ENCODE measurements at places on chromosomes 6 and 20.

GRCh38 chr6:157438611-157439111 is 57.7 kb downstream of the ZDHHC14 start:
- DNase-seq = peak; percentile 56

GRCh38 chr6:156538875-156539660 is 238.1 kb upstream of the ARID1B start:
- no peak for DNase-seq

DNA sequence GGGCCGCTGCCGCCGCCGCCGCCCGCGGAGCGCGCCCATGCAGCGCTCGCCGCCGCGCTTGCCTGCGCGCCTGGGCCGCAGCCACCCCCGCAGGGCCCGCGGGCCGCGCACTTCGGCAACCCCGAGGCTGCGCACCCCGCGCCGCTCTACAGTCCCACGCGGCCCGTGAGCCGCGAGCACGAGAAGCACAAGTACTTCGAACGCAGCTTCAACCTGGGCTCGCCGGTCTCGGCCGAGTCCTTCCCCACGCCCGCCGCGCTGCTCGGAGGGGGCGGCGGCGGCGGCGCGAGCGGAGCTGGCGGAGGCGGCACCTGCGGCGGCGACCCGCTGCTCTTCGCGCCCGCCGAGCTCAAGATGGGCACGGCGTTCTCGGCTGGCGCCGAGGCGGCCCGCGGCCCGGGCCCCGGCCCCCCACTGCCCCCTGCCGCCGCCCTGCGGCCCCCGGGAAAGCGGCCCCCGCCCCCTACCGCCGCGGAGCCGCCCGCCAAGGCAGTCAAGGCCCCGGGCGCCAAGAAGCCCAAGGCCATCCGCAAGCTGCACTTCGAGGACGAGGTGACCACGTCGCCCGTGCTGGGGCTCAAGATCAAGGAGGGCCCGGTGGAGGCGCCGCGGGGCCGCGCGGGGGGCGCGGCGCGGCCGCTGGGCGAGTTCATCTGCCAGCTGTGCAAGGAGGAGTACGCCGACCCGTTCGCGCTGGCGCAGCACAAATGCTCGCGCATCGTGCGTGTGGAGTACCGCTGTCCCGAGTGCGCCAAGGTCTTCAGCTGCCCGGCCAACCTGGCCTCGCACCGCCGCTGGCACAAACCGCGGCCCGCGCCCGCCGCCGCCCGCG is 730 bp downstream of the INSM1 start:
- DNase-seq = no peak

DNA sequence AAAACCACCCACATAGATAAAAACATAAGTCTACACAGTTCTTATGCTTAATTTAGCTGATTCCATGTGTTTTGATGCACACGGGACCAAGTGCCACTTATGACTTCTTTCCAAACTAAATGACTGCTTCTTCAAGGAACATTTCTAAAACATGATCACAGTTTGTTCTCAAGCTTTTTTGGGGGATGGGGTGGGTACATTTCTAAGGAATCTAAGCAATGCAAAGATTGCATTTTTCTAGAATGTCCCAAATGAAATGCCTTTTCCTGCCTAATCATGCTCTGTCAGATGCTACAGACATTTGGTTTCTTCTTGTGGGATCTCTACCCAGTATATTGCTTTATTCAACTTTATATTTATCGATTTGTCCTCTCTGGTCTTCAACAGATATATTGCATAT is 496.8 kb upstream of the JAG1 start:
- DNase-seq = peak; percentile 82

Measured in EH (cell line).